Activated T-cell treated with anti-CD3 and anti-CD28 coated beads, Interleukin-2, amount 50 U/mL, for 48 hours (primary cell): ENCODE measurements at places on chromosomes 6 and 20.
A peak's percentile ranks its signal among the peaks of the same experiment; 100 is the strongest.

- no peak for DNase-seq
Observed at GRCh38 chr6:64932486-64932885, 774.5 kb downstream of the EYS start.

- peak; percentile 79 for DNase-seq
Observed at GRCh38 chr6:90295854-90296340, 746 bp downstream of the BACH2 start.

- DNase-seq, result no peak
Observed at GRCh38 chr20:10637031-10637559, 36.7 kb downstream of the JAG1 start.

- no peak for DNase-seq
Observed at GRCh38 chr20:14963262-14963663, 625.9 kb upstream of the FLRT3 start.

DNA sequence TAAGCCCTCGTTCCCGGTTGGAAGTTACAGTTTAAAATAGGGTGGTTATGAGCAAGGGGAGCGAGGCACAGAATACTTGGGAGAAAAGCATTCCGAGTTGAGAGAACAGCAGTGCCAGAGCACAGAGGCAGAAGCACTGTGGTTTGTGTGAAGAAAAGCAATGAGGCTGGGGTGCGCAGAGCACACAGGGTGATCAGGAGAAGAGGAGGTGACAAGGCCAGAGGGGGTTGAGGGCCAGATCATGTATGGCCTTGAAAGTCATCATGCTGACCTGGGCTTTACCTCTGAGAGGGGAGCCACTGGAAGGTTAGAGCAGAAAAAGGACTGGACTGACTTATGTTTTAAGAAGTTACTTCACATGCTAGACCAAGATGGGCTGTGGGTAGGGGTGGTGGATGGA, 3.5 kb upstream of the BTN3A2 start:
- no peak for DNase-seq

DNA sequence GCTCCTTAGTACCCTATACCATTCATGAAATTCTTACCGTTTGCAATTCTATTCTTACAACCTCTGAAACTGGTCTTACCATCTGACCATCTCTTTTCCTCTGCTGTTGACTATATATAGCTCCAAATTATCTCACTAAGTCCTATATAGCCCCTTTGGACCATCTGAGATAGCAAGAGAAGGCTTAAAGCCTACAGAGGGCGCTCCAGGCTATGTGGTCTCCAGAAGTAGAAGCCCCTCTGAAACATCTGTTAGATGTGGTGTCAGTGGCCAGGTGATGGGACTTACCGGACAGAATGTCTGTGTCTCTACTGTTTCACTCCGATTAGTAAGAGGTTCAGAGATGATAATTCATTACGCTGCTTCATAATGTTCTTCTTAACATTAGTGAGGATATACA, 140.7 kb upstream of the BMP2 start:
- DNase-seq, result no peak

- DNase-seq, result no peak
Observed at GRCh38 chr20:44537993-44538392, 16.1 kb upstream of the SERINC3 start.

GRCh38 chr6:11890849-11891248, 112.2 kb upstream of the ADTRP start:
- no peak for DNase-seq

DNA sequence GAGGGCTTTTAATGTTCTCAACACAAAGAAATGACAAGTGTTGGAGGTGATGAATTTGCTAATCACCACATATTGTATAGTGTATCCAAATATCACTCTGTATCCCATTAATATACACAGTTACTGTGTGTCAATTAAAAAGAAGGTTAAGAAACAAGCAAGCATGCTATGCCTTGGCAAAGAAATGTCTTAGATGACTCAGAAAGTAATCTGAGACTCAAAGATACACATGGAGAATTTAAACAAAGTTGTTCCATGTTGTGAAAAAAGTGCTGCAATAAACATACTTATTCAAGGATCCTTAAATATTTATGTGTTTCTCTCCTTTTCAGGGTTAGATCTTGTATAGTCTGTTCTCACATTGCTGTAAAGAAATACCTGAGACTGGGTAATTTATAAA, 300.9 kb downstream of the DHX35 start:
- DNase-seq, result no peak

DNA sequence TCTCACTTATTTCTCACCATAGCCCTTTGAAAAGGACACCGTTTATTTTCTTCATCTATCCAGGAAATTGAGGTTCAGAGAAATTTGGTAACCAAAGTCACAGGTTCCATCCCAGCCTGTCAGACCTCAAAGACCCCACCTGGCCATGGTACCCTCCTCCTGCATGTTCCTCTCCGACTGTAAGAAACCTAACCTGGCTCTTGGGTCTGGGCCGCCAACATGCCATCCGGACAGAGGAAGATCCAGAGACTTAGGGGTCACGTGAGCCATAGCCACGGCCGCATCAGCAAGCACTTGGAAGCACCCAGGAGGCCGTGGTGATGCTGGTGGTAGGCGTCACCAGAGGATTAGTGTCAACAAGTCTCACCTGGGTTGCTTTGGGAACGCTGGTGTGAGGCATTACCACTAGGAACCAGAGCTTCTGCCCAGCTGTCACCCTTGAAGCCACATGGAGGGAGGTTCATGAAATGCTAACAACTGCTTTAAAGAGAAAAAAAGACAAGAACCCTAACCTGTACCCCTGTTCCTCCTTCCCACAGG, 177.1 kb downstream of the EYA2 start:
- DNase-seq, result no peak
